ENCODE measurements at places on chromosomes 1 and 21.

- DNase-seq: no peak
Observed at GRCh38 chr1:78035121-78035520, 10.6 kb upstream of the GIPC2 start.

DNA sequence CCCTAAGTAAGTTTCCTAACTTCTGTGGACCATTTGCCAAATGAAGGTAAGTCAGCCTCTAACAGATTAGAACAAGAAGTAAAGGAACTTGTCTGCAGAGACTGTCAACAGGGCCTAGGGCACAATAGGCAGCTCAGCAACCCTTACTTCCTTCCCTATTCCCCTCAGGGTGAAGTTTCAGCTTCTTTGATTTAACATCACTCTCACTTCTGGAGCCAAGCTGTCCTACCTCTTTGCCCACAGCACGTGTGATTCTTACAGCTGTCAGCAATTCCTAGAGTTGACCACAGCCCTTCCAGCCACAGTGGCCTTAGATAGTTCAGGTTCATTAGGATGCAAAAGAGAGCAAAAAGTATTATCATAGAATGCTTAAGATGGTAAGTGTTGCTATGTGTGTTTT is 7.6 kb upstream of the EIF4G3 start:
- DNase-seq: no peak

- no peak for DNase-seq
Observed at GRCh38 chr1:56469640-56470371, 109.6 kb downstream of the PLPP3 start.

- DNase-seq: no peak
Observed at GRCh38 chr1:178143730-178144690, 50.1 kb downstream of the RASAL2 start.
